Kasumi-1 (cell line): ENCODE measurements at places on chromosomes 13 and 19.

DNA sequence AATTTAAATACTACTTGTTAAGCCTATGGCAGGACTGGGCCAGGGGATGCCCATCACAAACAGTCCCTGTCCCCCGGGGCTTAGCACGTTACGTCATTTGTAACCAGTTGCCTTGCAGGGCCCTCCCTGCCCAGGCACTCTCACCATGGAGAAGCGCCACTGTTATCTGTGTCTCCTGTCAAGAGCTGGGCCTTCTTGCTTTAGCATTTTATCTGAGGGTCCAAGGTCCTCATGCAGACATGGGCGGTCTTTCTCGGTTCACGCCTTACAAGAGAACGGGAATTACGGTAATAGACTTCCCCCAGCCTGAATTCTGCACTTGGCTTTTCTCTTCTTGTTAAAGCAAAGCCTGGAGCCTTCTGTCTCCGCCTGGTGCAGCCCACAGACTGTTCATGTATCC lies 46.1 kb downstream of the TMED1 start:
- DNase-seq, result no peak

DNA sequence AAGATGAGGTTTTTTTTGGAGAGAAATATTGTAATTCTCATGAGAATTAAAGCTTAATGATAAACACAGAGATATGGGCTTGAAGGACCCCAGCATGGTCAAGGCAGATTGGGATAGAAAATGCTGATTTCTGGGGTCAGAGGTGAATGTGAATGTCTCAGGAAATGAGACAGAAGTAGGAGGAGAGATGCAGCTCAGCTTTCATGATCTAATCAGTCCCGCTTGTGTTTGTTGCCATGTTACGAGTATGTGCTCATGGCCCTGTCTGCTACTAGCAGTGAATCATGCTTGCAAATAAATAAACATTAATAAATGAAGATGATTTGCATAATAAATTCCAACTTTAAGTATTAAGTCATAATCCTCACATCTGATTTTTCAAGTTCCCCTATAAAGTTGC lies 23.0 kb upstream of the NDFIP2 start:
- no peak for DNase-seq

GRCh38 chr19:55678121-55678671 lies 3.2 kb downstream of the EPN1 start:
- peak; percentile 50 for DNase-seq

DNA sequence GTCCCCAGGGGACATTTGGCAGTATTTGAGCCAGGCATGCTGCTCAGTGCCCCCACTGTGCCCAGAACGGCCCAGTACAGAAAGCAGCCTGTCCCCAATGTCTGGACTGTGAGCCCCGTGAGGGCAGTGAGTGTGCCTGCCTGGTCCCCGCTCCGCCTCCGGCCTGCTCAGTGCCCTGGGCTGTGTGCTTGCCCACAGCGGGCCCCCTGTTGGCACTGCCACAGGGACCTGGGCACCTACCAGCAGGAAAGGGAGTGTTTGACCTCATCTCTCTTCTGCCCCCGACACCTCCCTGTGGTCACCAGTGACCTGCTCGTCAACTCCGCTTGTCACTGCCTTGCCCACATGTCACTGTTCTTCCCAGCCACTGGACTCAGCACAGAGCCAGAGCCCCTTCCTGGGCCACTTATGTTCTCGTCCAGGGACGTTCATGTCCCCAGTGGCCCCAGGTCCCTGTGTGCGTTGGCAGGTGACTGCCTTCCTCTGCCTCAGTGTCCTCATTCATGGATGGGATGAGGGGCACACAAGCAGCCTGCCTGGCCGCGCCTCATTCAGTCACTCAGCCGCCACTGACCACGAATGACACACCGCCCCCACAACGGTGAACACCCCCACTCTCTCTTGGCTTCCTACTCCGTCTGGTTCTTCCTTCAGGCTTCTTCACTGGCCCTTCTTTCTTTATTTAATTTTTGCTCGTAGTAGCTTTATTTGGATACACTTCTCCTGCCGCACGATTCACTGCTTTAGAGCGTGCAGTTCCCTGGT lies 2.8 kb downstream of the FZR1 start:
- DNase-seq, result no peak

DNA sequence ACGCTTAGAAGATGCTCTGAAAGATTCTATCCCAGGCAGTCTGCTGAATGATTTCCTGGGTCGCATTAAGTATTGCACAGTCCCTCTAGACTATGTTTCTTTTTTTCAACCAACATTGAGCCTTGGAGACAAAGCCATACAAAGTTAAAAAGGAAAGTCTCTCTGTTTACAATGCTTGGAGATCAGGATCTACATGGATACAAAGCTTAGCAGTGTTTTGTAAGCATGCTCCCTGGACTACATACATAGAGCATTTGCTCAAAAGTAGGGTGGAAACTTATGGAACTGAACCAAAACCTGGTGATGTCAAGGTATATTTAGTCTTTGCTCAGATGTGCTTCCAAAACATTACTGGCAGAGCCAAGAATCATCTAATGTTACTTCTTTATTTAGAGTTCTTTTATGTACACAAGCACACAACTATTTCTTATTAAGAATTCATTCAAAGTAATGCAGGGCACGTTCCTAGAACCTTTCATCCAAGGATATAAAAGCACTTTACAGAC lies 241.2 kb downstream of the ABCC4 start:
- no peak for DNase-seq

- no peak for DNase-seq
Observed at GRCh38 chr13:113776231-113777125, 17.5 kb downstream of the TMEM255B start.
